SK-N-SH treated with all-trans-retinoic acid at 6 μM for 48 hours (cell line): ENCODE measurements at places on chromosomes 13 and 19.

DNA sequence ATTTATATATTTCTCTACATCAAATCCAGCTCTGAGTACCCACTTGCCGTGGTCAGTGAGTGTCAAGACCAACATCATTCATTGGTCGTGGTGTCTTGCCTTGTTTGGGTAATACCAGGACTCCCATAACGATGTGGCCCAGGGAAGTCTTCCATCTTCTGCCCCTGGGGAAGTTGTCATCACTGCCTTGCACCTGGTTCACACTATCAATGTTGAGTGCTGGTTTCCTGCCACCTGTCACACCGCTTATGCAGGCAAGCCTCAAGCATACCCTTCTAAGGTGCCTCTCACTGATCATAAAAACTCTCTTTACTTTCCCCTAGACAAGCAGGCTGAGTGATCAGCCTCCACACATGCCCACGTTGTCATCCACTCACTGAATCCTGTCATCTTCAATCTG, 382.4 kb downstream of the KCTD12 start:
- ATAC-seq = no peak

GRCh38 chr19:10502524-10503001, 593 bp downstream of the KEAP1 start:
- peak; percentile 96 for ATAC-seq

DNA sequence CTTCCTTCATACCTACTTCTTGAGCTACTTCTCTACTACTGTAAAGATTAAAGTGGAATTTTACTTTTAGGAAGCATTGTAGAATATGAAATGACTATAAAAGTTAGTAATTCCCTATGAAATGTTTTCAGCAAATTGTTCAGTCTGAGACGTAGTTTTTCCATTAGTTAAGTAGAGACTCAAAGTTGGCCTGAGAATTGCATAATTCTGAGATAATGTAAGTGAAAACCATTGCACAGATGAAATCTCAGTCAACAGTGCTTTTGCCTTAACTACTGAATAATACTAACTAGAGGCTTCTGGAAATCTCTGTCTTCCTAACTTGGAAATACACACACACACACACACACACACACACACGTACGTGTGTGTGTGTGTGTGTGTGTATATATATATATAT, 125.9 kb downstream of the FGF14 start:
- ATAC-seq = no peak

- ATAC-seq = no peak
Observed at GRCh38 chr19:6768236-6768785, 1.1 kb upstream of the SH2D3A start.

GRCh38 chr13:80297094-80297493, 43.8 kb downstream of the SPRY2 start:
- no peak for ATAC-seq

DNA sequence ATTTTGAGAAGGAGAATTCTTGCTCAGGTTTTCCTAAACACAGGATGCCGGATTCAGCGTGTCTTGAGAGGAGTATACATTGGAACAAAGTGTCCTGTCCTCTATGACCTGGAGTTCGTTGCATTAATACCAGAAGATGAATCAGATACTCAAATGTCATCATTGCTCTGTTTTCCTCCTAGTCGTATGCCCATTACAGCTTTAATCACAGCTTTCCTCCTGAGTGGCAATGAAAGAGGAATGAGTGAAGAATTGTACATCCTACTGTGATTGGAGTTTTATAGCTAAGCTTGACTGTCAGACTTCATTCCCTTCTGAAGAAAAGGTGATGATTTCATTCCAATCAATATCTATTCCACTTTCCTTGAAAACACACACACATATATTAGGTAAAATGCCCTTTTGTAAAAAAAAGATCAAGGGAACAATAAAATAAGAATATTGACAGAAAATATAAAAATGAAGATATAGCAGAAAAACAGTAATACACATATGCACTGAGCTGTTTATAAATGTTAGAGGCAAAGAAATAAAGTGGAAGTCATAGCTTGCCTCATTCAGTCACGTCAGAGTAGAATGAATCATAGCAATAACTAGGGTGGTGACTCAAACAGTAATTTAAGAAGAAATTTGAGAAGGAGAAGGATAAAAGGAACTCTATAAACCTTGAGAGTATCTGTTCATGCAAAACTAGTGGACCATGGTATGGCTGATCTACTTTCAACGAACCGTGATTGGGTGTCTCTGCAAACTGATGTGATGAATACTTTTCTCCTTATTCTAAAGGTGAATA, 501.5 kb downstream of the SUCLA2 start:
- ATAC-seq = peak; percentile 93

- ATAC-seq = no peak
Observed at GRCh38 chr13:70375718-70376117, 267.5 kb upstream of the KLHL1 start.
